Activated CD4-positive, CD25-positive, alpha-beta regulatory T cell treated with anti-CD3 and anti-CD28 coated beads, Interleukin-2, amount 50 U/mL, for 72 hours (primary cell): ENCODE measurements at places on chromosomes 2 and 18.
A peak's percentile ranks its signal among the peaks of the same experiment; 100 is the strongest.

DNA sequence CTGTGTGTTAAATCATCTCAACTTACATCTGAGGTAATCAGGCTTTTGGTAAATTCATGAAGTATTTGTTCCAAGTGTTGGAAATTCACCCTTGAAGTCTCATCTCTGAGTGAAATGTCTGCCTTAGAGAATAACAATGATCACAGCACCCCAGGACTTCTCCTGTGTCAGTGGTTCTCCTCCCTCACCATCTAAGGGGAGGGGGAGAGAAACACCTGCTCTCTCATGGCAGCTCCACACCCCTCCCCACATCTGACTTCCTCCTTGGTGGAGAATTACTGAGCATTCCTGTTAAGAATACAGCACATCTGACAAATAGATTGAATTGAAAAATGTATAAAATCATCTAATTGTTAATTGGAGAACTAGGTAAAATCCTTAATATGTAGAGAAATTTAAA lies 532.1 kb downstream of the RNF144A start:
- no peak for DNase-seq

- no peak for DNase-seq
Measured at GRCh38 chr18:76373297-76373696, 121.7 kb downstream of the ZNF516 start.

DNA sequence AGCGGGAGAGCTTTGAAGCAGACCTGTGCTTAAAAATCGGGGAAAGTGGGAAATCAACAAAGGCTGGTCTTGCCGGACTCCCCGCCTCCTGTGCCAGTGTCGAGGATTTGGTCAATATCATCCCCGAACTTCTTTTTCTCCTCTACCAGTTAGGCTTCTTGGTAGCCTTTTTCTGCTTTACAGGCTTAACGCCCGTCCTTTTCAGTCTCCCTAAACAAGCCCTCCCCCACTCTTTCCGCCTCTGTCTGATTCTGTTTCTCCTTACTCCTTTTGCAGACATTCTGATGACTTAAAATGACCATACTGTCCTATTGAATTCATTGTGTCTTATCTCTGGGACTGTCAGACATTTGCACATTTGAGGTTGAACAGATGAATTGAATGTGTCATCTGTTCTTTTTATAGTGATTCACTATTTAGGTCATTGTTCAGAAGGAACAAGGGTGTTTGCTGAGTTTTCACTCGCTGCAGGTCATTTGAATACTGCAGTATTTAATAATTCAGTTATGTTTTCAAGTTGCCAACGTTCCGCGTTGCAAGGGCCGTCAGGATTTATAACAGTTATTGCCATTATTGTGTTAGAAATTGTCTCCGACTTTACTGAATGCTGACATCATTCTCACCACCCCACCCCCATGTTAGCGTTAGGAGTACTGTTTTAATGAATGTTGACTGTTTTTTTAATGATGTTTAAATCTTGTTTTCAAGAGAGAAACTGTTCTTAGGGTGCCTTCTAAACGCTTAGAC lies 1.1 kb downstream of the ITGAV start:
- no peak for DNase-seq

DNA sequence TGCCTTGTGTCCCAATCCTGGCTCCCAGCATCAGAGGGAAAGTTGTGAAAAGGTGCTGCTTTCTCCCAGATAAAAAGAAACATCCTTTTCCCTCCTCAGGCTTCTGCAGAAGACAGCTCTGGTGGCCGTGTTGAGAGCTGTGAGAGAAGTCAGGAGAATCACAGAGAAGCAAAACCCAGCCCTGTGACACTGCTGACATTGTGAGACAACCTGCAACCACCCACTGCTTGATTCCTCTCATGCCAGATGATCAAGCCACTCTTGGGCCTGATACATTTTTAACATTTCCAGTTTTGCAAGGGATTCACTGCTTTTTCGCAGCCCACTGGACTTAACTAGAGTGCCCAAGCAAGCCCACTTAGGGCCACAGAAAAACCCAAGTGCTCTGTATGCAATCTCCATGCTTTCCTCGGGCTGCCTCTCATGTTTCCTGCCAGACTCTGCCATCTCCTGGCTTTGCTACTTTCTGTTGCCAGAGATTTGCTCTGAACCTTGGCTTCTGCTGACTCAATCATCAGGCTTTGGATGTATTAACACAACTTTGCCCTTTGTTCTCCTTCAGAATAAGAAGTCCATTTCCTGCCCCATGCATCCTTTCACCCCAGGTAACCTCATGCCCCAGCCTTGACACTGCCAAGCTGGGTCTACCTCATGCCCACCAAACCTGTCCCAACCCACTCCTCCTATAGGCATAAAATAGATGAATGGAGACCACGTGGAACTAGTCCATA lies 24.9 kb upstream of the TTR start:
- no peak for DNase-seq

DNA sequence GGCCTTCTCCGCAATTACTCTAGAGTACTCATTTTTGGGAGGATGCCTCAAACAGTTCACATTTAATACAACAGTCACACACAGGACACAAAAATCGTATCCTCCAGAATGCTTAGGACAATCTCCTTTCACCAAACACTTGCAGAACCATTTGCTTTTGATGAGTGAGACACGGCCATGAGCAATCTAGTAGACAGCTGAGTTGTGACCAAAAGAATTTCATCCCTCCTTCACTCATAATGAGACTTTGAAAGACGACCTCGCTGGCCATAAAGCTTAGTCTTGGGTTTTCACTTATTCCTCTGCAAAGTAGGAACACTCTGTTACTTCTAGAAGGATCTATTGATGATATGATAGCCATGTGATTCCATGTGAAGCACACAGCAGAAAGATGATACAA lies 87.5 kb upstream of the SLC35G4 start:
- no peak for DNase-seq

- DNase-seq: no peak
Measured at GRCh38 chr2:236583621-236584203, 14.1 kb downstream of the ACKR3 start.

DNA sequence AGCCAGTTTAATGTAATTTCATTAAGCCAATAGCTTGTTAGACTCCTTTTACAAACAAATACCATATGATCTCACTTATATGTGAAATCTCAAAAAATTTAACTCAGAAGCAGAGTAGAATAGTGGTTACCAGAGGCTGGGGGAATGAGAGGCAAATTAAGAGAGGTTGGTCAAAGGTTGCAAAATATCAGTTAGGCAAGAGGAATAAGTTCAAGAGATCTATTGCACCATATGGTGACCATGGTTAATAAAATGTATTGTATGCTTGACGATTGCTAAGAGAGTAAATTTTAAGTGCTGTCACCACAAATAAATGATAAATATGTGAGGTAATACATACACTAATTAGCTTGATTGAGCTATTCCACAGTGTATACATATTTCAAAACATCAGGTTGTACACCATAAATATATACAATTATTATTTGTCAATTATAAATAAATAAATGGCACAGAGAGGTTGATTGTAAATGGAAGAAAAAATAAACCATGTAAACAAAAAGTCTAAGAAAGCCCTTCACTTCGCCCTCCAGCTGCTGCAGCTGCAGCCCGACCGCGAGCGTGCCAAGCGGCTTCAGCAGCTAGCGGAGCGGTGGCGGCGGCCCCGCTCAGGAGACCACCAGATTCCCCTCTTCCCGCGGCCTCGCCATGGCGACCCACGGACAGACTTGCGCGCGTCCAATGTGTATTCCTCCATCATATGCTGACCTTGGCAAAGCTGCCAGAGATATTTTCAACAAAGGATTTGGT lies 23.0 kb upstream of the ACTR2 start:
- no peak for DNase-seq

DNA sequence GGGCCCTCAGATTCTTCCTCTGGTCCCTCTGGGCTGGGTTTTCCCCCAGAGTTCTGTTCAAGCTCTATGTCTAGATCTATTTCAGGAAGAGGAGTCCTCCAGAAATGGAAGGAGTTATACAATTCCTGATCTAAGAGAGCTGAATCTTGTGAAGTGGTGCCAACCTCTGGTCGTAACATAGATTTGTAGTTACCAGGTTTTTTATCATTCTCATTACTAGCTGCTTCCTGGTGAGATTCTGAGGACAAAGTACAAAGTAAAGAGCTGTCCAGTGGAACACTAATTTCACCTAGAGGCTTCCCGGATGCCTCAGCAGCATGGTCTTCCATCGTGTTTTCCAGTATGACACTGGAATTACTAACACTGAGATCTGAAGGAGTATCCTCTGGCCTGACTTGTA lies 44.1 kb downstream of the PPP4R1 start:
- no peak for DNase-seq

- DNase-seq: no peak
Measured at GRCh38 chr2:105777031-105777482, 32.3 kb downstream of the NCK2 start.

DNA sequence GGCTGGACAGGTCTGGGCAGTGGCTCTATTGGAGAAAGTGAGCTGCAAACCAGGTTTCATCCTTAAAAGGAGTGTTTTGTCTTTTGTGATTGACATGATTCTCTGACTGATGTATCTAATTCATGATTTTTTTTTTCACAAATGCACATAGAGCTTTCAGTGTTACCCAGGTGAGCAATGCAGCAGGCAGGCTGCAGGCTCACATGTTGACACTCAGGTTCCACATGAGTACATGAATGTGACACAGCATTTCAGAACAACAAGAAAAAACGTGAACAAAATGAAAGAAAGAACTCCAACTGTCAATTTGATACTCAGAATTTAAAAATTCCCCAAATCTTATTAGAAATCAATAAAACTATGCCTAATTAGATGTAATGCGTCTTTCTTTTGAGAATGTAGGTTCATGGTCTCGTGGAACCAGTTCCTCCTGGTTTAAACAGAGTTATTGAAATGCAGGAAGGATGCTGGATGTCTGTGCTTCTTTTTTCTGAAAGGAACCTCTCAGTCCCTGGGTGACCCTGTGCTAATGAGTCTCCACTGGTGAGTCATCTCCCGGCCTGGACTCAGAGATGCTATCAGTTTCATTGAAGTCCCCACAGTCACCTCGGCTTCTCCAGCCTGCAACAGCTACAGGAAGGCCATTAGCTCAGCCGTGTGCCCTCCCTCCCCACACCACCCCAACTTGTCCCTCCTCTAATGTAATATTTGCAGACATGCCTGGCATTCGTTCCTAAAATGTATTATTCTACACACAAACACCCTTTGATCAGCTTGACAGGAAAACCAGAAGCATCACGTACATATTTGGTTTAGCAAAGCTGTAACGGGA lies 430.4 kb downstream of the LPIN1 start:
- DNase-seq: no peak

GRCh38 chr2:43312755-43313641 lies 86.6 kb upstream of the ZFP36L2 start:
- DNase-seq: no peak

DNA sequence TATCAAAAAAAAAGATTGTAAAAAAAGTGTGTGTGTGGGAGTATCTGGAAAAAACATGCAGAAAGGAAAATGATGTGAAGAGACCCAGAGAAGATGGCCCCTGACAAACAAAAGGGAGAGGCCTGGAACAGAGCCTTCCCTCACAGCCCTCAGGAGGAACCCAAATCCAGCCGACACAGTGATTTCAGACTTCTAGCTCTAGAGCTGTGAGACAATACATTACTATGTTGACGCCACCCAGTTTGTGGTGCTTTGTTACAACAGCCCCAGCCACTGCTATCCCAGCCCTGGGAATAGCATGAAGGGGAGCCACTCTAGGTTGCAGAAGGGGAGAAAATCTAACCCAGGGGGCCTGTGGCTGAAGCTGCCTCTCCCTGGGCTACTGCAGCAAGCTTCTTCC lies 59.0 kb upstream of the ZBTB7C start:
- no peak for DNase-seq

GRCh38 chr18:80157708-80158343 lies 48.8 kb downstream of the ADNP2 start:
- peak; percentile 74 for DNase-seq

DNA sequence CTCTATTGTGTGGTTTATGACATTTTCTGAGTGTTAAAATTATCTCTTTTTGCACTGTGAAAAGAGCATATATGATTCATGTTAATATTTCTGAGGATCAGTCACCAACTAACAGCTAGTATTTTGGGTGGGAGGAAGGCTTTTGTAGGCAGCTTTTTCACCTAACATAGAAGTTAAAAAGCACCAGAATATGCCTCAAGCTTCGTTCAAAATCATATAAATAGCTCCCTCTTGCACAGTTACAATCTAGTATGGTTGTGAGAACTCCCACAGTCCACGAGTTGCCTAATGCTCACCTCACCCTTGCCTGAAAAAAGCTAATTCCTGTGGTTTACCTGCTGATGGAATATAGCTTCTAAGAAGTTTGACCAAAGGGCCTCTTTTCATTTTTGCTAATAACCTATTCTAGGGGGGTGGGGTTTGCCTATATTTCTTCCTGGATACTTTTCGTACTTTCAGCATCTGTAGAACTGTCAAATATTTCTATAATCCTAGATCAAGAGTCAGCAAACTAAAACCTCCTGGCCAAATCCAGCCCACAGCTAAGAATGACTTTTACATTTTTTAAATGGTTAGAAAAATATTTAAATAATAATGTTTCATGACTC lies 167.1 kb upstream of the FOSL2 start:
- no peak for DNase-seq

GRCh38 chr2:185857691-185858090 lies 119.1 kb downstream of the FSIP2 start:
- DNase-seq: no peak

- DNase-seq: no peak
Measured at GRCh38 chr2:200405599-200406298, 99.3 kb downstream of the SPATS2L start.

GRCh38 chr2:61363580-61363979 lies 107.3 kb downstream of the USP34 start:
- DNase-seq: no peak

DNA sequence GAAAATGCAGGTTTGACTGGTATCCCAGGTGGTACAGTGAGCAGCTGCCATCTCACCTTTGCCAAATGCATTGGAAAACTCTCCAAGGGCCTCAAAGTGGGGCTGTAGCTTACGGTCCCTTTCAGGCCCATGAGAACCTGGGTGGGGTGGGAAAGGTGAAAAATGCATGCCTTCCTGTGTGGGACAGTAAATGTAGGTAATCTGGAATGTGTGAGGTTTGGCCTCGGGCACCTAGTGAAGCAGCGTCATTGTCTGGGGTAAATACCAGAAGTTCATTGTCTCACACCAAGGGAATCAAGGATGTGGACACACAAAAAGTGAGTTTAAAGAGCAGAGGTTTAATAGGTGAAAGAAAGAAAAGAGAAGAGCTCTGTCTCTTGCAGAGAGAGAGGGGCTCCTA lies 36.6 kb downstream of the TIMM21 start:
- no peak for DNase-seq

DNA sequence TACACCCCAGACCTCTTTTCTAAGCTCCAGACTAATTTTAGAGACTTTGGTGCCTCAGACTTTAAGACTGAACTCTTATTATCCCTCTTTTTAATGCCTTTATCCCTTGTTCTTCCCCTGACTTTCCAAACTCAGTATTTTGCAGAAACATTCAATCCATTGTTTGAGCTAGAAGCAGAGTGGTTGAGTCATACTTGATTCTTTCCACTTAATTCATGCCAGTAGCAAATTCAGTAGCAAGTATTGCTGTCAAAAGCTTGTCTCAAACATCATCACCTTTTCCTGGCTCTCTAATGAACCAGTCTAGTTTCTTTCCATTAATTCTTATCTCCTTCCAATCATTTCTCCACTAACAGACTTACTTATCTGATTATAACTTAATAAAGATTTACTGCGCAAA lies 699.7 kb upstream of the ZNF804A start:
- no peak for DNase-seq
